ENCODE measurements at places on chromosomes 7 and 10.

GRCh38 chr7:122520971-122521555 is 177.9 kb downstream of the RNF133 start:
- no peak for DNase-seq

DNA sequence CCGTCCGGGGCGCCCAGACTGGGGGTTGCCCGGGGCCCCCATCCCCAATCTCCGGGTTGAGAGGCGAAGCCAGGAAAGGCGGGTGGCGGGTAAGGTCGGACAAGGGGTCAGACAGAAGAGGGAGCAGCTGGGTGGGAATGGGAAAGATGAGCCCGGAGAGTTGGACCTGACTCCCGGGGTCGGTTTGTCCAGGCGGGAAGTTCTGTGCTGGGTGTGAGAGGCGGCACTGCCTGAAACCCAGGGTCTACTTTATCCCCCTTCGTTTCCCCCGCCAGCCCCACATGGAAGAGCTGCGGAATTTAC is 675 bp downstream of the SLC4A2 start:
- DNase-seq = no peak

GRCh38 chr10:100642295-100642994 is 102.9 kb upstream of the PAX2 start:
- no peak for DNase-seq

DNA sequence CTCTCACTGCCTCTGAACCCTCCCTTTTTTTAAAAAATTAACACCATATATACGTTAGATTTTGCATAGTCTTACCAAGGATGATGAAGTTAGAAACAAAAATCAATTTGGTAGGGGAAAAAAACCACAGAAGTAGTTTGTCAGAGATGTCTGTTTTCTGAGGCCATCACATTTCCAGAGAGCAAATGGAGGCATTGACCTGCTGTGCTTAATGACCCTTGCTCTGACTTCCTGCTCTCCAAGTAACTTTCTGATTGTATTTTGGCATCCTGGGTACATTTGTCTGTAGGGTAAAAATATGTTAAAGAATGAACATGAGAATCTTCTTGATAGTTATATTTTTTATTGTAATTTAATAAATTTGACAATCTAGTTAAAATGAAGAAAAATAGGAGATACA is 140.2 kb downstream of the LCOR start:
- DNase-seq = no peak

DNA sequence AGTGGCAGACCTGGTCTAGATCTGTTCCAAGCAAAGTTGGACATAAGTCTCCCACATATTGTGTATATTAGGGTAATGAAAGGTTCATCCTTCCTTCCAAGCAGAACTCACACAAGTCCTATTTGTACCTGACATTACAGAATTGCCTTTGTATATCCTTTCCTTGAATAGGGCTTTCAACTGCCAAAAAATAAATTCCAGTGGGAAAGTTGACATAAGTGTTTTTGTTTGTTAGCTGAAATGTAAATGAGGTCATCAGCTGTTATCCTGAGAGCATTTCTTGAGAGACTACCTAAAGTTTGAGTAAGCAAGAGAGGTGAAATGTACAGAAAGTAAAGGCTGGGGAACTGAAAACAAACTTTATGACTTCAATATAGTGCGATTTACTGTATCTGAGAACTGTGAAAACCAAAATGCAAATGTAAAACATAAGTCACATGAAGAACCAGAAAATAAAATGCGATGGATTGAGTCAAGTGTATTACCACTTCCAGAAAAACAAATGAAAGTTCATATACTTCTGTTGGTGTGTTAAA is 527.3 kb upstream of the SEMA3D start:
- no peak for DNase-seq

- peak; percentile 16 for DNase-seq
Measured at GRCh38 chr10:77165445-77166208, 472.0 kb downstream of the KCNMA1 start.

- no peak for DNase-seq
Measured at GRCh38 chr10:96470116-96470743, 43.5 kb downstream of the TLL2 start.

DNA sequence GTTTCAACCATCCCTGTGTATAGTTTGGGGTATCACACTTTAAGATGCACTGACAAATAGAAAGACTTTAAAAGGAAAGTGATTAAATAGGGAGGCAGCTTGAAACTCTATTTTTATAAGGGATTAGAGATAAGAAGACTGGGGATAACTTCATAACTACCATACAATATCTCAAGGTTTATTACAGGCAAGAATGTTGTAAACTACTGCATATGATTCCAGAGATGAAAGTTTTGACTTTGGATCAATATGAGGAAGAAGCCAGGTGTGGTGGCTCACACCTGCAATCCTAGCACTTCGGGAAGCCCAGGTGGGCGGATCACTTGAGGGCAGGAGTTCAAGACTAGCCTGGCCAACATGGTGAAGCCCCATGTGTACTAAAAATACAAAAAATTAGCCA is 96.1 kb downstream of the DNAJC1 start:
- no peak for DNase-seq

- DNase-seq = no peak
Measured at GRCh38 chr7:134630893-134631292, 15.8 kb upstream of the BPGM start.

DNA sequence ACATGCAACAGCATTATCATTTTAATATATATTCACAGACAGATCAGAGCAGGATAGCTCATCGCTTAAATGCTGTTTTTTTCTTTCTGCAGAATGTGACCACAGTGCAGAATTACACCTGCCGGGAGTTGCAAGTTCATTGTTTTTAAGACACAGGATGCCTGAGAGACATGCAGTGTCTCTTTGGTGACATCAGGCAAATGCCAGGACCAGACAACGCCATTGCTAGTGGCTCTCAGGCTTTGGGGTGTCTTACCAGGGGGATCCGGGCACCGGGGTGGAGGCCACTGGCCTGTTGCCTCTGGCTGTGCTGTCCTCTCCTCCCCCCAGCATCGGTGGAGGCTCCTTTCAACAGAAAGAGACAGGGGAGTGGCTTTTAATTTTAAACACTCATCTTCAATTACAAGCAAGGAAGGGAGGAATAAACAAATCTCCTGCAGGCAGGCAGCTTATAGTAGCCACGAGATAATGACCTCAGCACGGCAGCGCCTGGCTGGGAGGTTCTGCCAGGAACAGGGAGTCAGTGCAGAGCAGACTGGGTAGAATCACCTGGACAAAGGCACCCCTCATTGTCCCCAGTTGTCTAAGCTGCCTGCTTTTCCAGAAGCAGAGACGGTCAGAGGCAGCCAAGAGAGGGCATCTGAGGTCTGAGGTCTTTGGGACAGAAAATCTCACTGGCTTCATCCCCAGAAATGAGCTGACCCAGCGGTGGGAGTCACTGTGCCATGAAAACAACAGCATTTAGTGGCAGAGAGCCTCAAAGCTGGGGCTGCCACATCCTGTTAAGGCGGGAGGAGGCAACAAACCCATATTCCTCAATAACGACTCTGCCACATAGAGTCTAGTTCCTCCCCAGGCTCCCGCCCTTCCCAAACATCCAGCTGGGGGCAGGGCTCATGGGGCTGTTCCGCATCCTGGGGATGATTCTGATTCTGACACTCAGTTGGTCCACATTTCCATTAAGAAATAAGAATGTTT is 148.4 kb downstream of the TCERG1L start:
- DNase-seq = no peak

All from NCI-H2029 (cell line).